ENCODE measurements at places on chromosomes 2 and 18.

GRCh38 chr2:97662386-97662894, 1.4 kb downstream of the ACTR1B start:
- no peak for DNase-seq

DNA sequence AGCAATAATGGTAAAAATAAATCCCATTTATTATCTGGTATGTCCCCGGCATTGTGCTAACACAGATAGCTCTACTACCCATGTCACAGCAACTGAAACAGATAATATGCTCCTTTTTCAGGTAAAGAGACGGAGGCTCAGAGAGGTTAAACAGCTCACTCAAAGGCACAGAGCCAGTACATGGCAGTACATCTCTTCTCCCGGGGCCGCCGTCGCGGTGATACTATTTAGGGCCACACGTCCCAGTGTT, 693 bp upstream of the PDK1 start:
- no peak for DNase-seq

GRCh38 chr2:173059971-173060461, 15.6 kb upstream of the MAP3K20 start:
- DNase-seq: no peak

GRCh38 chr2:117994729-117995128, 19.1 kb downstream of the CCDC93 start:
- no peak for DNase-seq

All from posterior vena cava (tissue), 2 donors.